ENCODE measurements at places on chromosomes 16 and 17.

- DNase-seq, result no peak
Observed at GRCh38 chr16:75660321-75660720, 12.7 kb downstream of the TERF2IP start.

DNA sequence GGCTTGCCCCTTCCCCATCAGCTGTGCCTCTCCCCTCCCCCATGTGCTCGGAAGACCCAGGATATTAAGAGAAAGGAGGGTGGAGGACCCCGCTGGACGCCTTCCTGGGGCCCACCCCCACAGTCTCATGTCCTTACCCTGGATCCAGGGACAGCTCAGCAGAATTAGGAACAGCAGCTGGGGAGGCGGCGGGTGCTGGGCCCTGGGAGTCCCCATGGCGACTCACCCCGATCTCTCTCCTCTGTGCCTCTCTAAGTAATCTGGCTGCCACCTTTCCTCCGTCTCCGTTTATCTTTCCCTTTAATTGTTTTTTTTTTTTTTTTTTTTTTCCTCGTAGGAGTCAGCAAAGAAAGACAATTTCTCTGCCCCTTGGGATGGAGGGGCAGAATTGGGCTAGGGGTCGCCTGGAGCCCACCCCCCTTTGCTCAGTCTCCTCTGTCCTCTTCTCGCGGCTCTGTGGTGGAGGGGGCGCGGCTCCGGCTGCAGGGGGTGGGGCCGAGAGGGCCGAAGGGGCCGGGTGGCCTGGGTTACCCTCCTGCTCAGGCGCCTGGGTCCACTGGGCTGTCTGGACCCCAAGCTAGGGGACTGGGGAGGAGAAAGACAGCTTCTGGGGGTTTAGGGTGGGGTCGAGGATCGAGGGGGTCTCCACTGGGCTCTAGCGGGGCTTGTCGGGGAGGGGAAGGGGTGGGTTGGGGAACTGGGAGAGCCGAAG is 390 bp downstream of the SEZ6L2 start:
- DNase-seq, result no peak

DNA sequence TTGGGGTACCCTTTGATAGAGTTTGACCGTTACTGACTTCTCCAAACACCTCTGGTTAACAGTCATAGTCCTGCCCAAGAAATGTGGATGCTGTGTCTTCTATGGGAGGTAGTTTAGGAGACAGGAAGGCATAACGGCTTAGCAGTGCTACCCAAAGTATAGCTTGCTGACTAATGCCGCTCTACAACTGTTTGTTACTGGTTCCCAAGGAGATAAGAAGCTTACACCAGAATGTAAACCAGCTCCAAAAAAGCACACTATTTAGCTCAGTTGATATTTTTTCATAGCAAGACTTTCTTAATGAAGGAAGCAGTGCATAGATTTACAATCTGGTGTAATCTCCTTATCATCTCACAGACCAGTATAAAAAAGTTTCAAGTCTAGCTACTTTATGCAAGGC is 95.7 kb downstream of the HS3ST3B1 start:
- no peak for DNase-seq

- no peak for DNase-seq
Observed at GRCh38 chr17:65797809-65798208, 236.4 kb upstream of the AXIN2 start.

Data from NCI-H774 (cell line).